Stomach (tissue), 19 donors: ENCODE measurements at places on chromosomes 3 and 15. TPM values are rescaled to one million over a fixed set of nuclear protein-coding genes. Genes with fewer than 3 reads are reported as not detected.

GRCh38 chr15:66148187-66148586, 105.4 kb downstream of the MEGF11 start:
- no peak for DNase-seq

GRCh38 chr3:141677701-141678100, 60.4 kb upstream of the RNF7 start:
- no peak for DNase-seq

GRCh38 chr3:146386936-146387335, 82.4 kb downstream of the PLSCR2 start:
- DNase-seq: no peak

Gene VGLL3
- 6.7 TPM for total RNA-seq

Gene ADGRG7
- not detected for total RNA-seq

Gene ALG3
- total RNA-seq: 21.7 TPM

Gene GPD1L
- 79.0 TPM for total RNA-seq

DNA sequence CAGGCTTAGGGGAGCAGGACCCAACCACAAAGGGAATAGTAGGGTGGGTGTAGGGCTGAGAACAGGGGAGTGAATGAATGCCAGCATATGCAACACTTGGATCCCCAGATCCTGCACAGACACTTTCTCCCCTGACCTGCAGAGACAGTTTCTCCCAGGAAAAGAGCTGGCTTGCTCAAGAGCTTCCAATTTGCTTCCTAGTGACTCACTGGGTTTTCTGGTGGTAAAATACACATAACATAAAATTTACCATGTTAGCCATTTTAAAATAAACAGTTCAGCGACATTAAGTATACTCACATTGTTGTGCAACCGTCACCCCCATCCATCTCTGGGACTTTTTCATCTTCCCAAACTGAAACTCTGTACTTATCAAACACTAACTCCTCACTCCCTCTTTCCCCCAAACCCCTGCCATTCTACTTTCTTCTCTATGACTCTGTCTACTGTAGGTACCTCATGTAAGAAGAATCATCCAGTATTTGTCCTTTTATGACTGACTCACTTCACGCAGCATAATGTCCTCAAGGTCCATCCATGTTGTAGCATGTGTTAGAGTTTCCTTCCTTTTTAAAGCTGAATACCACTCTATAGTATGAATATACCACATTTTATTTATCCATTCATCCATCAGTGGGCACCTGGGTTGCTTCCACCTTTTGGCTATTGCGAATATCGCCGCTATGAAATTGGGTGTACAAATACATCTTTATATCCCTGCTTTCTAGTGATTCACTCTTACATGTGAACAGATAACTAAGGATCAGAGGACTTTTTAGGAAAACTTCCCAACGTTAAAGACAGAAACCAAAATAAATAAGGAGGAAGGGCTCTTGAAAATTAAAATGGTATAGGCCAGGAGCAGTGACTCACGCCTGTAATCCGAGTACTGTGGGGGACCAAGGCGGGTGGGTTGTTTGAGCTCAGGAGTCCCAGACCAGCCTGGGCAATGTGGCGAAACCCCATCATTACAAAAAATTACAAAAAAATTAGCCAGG, 95.6 kb upstream of the TJP1 start:
- DNase-seq: no peak

Gene FETUB
- total RNA-seq: not detected

GRCh38 chr3:29694783-29695182, 413.9 kb downstream of the RBMS3 start:
- peak; percentile 56 for DNase-seq

GRCh38 chr15:58951388-58952007, 18.0 kb upstream of the SLTM start:
- DNase-seq: no peak

GRCh38 chr3:144942093-144942837, 970.6 kb downstream of the DIPK2A start:
- no peak for DNase-seq

DNA sequence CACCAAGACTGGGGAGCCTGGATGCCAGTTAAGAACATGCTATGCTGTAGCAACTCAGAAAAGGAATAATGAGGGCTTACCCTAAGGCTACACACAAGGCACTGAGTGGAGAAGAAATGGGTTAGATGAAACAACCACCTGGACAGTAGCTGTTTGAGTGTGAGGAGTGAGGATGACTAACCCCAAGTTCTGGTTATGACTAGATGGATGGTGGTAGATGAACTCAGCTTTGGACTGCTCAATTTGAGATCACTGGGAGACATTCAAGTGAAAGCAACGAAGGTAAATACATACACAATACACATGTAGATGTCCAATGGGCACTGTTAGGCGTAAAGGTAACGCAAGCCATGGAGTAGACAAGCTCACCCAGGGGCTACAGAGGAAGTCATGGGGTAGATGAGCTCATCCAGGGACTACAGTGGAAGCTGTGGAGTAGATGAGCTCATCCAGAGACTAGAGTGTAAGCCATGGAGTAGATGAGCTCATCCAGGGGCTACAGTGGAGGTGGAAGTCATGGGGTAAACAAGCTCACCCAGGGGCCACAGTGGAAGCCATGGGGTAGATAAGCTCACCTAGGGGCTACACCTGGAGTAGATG, 98.3 kb downstream of the ANO10 start:
- no peak for DNase-seq

- DNase-seq: no peak
These were observed 44.5 kb downstream of the NCEH1 start for GRCh38 chr3:172666181-172666872.

- peak; percentile 66 for DNase-seq
These were observed 52.4 kb downstream of the HEG1 start for GRCh38 chr3:125003369-125003853.

GRCh38 chr3:143956838-143957237, 14.8 kb upstream of the DIPK2A start:
- no peak for DNase-seq

Gene NR1I2
- 10.5 TPM for total RNA-seq

DNA sequence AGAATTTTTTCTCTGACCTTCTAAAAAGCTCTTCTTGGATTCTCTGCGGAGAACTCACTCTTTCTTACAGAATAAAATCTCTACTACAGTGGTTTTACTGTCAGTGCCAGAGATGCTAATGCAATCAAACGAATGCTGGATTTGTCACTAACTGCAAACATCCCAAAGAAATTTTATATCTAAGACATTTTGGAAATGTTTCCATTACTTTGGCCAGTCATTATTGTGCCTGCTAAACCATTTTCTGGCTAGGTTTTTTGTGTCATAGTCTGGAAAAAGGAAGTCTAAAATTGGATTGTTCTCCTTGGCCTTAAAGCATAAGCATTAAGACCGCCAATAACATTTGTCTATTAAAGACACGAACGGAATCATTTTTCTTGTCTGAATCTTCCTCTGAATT, 54.0 kb downstream of the PLOD2 start:
- DNase-seq: no peak

GRCh38 chr3:149382518-149382917, 5.1 kb upstream of the TM4SF1 start:
- no peak for DNase-seq

DNA sequence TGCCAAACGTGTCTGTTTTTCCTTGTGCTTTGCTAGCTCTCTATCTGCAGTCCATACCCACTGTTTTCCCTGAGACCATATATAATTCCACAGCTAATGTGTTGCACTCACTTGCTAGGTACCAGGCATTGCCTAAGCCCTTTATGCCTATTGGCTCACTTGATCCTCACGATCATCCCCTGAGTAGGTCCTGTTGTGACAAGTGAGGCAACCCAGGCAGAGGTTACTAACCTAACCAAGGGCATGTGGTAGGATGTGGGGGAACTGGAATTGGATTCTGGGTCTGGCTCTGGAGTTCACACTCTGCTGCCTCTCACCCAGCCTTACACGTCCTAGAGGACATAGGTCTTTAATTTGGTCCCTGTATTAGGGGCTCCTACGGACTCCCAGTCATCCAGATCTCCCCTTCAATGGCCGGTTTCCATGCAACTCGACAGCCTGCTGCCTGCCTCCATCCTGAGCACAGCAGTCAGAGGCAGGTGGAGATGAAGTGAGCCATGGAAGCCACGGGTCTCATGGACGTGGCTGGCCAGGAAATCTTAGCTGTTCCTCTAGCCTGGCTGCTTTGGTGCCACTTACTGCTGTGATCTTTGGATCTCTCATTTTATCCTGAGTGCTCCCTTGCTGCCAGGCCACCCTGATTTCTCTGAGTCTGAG, 38.9 kb upstream of the MYZAP start:
- DNase-seq: no peak

Gene IMPG2
- 0.29 TPM for total RNA-seq

DNA sequence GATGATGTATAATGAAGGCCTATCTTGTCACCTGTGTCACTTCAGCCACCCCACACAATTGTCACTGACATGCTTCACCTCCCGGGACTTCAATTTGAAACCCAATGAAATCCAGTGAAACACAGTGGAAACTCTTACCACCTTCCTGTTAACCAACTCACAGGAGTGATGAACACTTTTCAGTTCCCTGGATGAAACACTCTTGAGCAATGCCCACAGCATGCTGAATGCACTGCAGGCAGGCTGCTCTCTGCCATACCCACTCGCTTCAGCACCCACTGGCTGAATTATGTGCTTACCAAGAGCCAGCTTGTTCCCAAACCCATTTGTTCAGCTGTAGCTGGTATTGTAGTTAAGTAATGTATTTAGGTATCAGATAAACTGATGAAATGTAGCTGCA, 47.0 kb downstream of the MAP2K1 start:
- DNase-seq: no peak

DNA sequence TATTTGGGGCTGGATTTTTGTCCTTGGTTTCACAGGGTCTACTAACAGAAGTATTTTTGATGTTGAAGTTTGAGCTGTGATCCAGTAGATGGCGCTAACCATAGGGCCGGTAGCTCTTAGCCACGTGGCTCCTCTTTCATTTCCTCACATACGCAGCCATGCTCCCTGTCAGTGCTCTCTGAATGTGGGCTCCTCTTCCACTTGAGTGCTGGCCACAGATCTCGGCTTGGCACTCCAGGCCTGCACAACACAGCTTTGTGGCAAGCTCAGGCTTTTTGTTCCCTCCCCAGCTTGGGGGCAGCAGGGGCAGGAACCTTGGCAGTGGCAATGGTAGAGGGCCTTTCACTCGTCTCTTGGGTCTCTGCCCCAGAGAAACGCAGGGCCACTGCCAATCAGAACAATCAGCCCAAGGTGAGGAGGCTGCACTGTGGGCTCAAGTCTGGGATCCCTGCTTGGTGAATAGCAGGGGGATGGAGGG, 18.6 kb upstream of the DNAAF4 start:
- DNase-seq: peak; percentile 44

Gene CLDN11
- total RNA-seq: not detected

Gene SEMA5B
- 27.2 TPM for total RNA-seq

Gene PLA2G4D
- not detected for total RNA-seq

Gene SPRED1
- 2.2 TPM for total RNA-seq

DNA sequence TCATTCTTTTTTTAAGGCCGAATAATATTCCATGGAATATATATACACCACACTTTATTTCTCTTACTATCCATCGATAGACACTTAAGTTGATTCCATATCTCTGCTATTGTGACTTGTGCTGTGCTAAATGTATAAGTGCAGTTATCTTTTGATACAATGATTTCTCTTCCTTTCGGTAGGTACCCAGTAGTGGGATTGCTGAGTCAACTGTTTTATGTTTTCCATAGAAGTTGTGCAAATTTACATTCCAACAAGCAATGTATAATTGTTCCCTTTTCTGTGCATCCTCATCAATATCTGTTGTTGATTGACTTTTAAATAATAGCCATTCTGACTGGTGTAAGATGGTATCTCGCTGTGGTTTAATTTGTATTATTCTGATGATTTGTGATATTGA, 81.0 kb downstream of the STXBP5L start:
- DNase-seq: no peak

DNA sequence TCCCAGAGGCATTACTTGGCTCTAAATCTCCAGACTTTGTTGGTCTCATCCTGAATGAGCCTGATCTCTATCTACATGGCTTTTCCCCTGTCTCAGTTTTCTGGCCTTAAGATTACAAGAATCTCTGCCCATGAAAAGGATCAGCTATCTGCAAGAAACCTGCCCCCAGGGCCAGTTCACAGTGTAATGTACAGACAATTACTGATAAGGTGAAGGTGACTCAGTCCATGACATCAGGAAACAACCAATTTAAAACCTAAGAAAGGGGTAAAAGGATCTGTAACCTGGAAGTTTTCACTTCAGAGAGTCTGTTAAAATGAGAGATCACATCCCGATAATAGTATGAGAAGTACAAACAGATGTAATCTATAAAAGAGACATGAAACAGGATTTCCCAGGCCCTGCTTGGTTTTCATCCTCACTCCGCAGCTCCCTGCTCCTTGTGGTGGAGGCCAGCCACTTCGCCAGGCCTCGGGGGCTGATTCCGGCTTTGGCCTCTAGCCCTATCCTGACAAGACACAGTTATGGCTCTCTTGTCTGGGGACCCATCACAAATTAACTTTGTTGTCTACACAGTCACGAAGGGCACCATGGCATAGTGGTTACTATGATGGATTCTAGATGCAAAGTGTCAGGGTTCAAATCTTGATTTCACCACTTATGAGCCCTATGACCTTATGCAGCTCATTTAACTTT, 136.9 kb downstream of the THSD4 start:
- peak; percentile 64 for DNase-seq

DNA sequence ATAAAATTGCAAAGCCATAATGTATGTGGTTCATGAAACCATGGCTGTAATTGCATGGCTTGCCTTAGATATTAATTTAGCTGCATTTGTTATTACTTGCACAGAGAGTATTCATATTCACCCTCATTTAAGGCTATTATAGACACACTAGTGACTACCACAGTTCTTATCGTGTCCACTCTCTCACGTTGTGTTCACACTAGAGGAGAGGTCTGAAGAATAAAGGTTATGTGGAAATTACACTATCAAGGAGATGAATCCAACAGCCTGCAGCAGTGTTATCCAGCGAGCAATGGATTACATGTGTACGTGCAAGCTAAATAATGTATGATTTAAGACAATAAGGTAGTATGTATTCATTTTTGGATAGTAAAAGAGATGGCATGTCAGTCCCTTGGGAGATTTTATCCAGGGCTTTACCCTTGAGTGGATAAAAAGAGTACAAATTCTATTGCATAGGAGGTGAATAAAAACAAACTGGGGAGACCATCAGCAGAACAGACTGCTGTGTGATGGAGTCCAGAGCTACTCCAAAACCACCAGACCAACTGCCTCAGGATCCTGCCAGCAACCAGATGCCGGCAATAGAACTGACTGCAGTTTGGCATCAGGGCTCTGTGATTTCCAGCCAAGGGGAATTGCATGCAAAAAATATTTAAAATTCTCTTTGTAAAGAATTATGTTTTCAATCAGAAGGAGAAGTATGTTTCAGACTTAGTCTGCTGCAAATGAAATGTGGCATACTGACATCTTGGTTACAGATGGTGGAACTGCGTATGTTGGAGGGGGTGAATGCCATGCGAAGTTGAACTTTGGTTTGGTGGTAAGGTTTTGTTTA, 146.6 kb downstream of the RBMS3 start:
- DNase-seq: peak; percentile 60

GRCh38 chr15:62665449-62665848, 377.1 kb upstream of the TPM1 start:
- DNase-seq: no peak

- DNase-seq: no peak
These were observed 16.9 kb downstream of the MME start for GRCh38 chr3:155097009-155097349.
